Cortex of kidney (tissue), 1 donor: ENCODE measurements at places on chromosomes 5 and 9.

GRCh38 chr9:127096208-127096607, 26.2 kb downstream of the ANGPTL2 start:
- no peak for DNase-seq

DNA sequence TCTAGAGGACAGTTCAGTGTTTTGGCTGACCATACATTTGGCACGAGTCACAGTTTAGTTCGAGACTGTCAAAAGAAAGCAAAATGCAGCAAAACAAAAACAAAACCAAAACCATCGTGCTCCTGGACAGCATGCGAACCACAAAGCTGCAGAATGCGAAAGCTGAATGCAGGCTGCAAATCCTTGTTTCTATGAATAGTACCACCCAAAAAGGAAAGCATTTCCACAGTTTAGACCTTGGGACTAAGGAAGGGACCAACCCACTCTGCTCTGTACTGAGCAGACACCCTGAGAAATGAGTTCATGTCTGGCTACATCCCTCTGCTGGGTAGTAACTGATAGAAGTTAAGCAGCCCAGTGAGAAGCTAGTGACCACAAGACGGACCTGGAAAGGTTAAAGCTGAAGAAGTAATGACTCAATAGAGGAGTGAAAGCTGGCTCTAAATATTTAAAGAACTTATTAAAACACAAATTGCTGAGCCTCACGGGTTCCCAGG, 3.9 kb downstream of the GCNT4 start:
- no peak for DNase-seq

GRCh38 chr9:126674365-126675146, 60.8 kb downstream of the LMX1B start:
- DNase-seq = no peak

DNA sequence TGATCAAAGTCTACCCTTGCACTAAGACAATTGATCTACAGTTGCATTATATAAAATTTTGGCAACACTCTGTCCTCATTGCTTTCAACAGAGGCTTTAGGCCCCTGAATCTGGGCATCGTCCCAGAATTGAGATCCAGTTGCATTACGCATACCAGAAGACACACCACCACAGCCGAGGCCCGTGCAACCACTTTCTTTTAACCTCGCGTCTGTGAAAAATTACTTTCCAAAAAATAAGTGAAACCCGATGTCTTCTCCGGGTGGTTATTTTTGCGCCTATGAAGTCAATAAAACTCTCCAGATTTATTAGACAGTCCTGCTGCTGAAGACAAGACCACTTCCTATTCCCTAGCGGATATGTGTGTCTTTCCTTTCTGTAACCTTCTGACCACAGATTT, 52.1 kb upstream of the NFIB start:
- no peak for DNase-seq

DNA sequence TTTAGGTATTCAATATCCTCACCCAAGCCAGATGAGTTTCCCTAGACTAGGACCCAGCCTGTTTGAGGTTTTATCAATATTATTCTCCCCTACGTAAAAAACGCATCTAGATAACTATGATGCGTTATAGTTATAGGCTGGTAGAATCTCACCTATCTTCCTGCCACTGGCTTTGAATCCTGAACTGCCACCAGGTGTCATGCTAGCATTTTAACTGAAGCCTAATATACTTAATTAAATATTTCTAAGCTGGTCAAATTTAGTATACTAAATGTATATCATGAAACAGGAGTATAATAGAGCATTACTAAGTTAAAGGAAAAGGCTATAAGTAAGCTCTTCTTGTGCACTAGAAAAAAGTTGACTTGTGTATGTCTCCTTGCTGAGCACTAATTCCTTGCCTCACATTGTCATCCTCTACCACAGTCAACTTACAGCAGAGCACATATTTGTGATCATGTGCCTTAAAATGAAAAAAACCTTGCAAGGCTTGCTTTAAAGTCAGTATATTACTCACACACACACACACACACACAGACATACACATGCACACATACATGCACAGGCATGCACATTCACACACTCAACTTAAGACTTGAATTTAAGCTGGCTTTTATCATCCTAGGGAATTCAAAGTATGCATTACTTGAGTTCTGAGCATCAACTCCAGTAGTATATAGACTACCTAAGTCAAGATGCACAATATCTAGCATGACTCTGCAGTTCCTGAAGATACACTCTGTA, 303.4 kb downstream of the ADGRV1 start:
- DNase-seq = no peak

DNA sequence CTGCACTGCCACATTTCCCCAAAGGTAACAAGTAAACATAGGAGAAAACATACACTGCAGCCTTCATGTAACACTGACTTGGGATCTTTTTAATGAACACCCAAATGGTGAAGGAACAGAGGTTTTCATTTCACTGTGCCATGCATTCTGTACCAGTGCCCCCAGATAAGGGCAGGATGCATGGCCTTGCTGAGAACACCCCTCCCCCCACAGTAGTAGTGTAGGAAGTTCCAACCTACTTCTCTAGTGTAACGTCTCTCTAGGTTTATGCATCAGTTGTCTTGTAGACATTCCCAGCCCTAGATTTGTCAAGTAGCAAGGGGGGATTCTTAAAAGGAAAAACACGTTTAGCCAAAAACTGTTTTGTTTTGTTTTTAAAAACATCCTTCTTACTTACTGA, 29.9 kb downstream of the MAP3K1 start:
- DNase-seq = no peak

DNA sequence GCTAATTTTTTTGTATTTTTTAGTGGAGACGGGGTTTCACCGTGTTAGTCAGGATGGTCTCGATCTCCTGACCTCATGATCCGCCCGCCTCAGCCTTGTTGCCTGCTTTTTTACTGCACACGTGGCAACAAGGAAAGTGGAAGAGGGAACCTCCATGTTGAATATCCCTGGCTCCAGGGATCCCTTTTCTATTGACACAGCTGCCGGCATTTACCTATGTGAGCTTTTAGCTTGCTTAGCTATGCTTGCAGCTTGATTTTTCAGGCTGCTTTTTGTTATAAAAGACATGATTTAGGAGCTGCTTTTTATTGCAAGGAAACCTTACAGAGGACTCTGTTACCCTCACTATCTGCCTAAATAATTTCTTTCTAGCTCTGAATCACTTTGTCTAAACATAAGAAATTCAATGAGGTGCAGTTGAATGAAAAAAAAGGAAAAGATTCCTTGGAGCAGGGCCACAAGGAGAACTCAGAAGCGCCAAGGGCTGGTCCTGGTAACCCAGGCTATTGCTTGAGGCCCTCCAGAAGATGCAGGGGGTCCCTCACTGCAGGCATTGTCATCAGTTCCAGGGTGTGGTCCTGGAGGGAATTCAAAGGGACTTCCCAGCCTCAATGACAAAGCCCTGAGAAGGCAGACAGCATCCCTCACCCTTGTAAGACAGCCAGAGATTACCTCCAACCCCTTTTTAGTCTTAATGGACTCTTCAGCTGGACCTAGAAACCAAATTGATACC, 89.9 kb downstream of the SYK start:
- no peak for DNase-seq
